ENCODE measurements at places on chromosomes 11 and 22. TPM values are rescaled to one million over a fixed set of nuclear protein-coding genes. Genes with fewer than 3 reads are reported as not detected.
A peak's percentile ranks its signal among the peaks of the same experiment; 100 is the strongest.

The PIH1D2 gene
- total RNA-seq: 1.3 TPM

The CCDC88B gene
- total RNA-seq: 13.0 TPM

The OR10A2 gene
- total RNA-seq: not detected

The FAM227A gene
- 1.4 TPM for total RNA-seq

GRCh38 chr11:64204080-64204440 lies 2.5 kb upstream of the FERMT3 start:
- no peak for DNase-seq

DNA sequence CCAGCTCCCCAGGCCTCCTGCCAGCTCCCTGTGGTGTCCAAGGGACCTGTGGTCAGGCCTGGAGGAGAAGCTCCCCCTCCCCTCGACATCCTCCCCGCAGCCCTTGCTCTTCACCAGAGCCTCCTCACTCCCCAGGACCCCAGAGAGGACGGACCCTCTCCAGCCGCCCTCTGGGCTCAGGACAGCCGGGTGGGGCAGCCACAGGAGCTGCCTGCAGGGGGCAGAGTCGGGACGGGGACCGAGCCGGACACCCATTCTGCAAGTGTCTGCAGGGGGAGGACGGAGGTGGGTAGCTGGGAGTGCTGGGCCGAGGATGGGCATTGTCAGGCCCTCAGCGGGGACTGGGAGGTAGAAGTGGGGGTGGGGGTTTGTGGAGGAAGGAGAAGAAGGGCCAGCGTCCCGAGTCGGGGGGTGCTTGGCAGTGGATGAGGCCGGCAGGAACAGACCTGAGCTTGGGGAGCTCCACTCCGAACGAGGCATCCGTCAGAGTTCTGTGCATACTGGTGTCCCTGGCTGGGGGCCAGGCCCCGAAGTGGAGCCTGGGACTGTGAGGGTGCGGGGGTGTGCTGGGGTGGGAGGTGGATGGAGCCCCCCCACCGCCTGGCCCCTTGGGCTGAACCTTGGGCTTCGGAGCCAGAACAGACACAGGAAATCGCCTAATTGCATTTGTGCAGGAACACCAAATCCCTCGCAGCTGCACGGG lies 15.2 kb downstream of the PRR33 start:
- DNase-seq: peak; percentile 63

GRCh38 chr11:122598971-122599370 lies 56.6 kb upstream of the UBASH3B start:
- DNase-seq: no peak

GRCh38 chr22:27262361-27262760 lies 539.2 kb downstream of the MN1 start:
- DNase-seq: no peak

DNA sequence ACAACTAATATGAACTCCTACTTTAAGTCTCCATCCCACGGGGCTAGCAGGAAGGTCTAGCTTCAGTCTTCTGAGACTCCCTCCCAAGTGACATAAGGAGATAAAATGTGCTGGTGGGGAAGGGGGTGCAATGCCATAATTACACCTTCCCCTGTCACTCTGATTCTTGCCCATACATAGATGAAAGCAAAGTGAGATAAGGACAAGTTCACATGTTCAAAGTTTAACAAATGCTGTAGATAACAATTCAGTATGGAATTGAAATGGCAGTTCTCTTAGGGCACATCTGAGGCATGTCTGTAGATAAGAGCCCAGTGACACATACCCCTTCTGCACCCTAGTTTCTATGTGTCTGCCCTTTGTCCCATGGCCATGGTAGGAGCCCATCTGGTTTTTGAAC lies 38.2 kb upstream of the PANX1 start:
- no peak for DNase-seq

GRCh38 chr11:75101424-75102128 lies 4.9 kb upstream of the OR2AT4 start:
- DNase-seq: no peak

GRCh38 chr11:30244265-30244664 lies 13.5 kb downstream of the FSHB start:
- DNase-seq: no peak

DNA sequence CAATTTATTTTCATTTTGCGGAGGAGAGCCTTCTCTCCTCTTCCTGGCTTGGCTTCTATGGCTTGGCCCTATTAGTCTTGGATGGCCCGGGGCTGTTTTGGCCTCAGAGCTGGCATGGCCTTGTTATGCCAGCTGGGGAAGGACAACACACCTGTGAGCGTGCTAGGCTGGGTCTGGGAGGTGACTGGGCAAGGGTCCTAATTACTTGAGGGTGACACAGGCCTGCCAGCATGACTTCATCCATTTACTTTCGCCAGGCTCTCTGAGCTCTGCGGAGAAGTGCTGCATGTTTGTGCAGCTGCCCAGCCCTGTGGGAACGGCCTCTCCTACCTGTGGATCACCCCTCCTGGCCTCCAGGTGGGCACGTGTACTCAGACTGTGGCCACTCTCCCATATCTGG lies 153.6 kb downstream of the SNX19 start:
- DNase-seq: no peak
